ENCODE measurements at places on chromosomes 6 and 20. TPM values are rescaled to one million over a fixed set of nuclear protein-coding genes. Genes with fewer than 3 reads are reported as not detected.

- DNase-seq = no peak
Measured at GRCh38 chr6:111301946-111302345, 181.1 kb downstream of the REV3L start.

DNA sequence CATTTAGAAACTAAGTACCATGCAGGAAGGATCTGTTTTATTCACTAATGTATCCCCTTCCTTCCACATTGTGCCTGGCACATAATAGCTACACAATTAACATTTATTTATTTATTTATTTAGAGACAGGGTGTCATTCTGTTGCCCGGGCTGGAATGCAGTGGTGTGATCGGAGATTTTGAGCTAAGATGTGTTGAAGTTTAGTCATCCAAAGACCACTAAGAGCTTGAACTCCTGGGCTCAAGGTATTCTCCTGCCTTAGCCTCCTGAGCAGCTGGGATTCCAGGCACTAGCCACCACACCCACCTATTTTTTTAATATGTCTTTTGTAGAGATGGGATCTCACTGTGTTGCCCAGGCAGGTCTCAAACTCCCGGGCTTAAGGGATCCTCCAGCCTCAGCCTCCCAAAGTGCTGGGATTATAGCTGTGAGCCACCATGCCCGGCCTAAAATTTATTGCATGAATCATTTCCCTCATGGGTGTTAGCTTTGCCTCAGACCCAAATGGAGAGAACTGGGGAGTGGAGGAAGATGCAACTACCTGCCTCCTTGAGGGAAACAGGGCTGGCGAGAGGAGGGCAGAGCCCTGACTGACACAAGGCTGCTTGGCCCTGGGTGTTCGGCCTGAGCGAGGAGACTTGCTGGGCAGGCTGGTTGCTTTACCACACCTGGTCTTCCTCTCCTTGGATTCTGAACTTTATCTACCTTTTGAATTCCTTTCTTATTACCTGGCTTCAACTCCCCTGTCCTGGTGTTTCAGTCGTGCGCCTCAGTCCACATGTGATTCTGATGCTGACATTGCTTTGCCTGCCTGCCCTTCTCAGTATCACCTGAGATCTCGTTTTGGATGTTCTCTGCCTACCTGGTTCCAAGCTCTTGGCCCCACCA, 1.7 kb upstream of the DYNLT1 start:
- DNase-seq = no peak

GRCh38 chr6:157434349-157435033, 53.5 kb downstream of the ZDHHC14 start:
- peak; percentile 34 for DNase-seq

RIMS4 gene
- total RNA-seq = under 0.01 TPM

DNA sequence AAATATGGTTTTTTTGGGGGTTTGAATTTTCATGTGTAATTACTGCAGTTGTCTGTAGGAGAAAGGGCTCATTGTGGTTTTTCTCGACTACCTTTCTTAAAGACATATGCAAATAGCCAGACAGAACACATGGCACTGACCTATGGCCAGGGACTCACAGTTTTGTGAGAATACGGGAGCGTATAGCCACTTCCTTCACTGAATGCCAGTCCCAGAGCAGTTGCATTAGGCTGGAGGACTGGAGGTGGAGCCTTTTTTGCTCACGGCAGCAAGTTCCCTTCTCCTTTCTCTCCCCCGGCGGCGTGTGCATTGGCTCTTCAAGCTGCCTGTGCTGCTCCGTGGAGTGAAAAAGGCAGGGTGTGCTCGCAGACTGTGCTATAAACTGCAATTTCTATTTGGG, 114.9 kb downstream of the AKAP7 start:
- DNase-seq = peak; percentile 50

MATN4 gene
- total RNA-seq = not detected

ZNF391 gene
- 0.32 TPM for total RNA-seq

DNA sequence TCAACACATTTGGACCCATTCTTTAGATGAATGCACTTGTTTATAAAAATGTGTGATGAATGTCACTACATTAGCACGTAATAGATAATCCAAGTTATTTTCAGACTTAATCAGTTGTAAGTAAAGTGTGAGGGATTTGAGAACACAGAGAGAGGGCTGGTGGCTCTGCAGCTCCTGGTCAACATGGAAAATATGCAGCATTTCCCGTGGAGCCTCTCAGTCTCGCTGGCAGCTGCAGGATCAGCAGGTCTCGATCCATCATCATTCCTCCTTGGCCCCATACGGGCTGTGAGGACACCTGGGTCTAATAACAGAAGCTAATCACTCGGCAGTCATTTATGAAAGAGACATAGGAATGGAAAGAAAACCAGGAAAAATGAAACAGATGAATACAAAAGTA, 390.2 kb downstream of the PRKN start:
- DNase-seq = no peak

KCNS1 gene
- total RNA-seq = 1.3 TPM

Measured in fibroblast of villous mesenchyme (primary cell).